Stimulated activated CD4-positive, alpha-beta T cell treated with anti-CD3 and anti-CD28 coated beads, Interleukin-1b, Interleukin-23, amount 100 ng/mL, for 48 hours (primary cell): ENCODE measurements at places on chromosomes 4 and X.

GRCh38 chr4:20151436-20151835 is 100.3 kb upstream of the SLIT2 start:
- DNase-seq: no peak

DNA sequence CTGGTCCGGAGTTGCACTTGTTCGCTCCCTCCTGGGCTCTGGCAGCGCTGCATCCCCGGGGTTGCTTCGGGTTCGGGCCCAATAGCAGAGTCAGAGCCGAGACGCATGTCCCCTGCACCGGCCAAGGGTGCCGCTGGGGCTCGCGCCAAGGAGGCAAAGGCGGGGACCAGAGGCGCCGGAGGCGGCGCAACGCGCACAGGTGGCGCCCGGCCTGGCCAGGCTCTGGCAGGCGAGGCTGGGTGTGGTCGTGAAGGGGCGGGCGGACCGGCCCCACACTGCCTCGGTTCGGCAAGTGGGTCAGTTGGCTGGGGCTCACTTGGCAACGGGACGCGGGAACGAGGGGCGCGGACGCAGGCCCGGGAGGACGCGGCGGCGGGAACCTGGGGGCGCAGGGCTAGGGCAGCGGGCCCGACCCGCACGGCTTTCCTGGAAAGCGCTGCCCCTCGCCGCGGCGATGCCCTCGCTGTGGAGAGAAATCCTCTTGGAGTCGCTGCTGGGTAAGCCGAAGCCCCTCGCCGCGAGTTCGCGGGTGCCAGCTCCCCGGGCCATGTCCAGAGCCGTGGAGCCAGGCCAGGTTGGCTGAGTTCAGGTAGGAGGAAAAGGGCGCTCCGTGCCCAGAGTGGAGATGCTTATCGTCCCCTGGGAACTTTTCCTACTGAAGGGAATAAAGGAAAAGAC is at the start of gene CWH43:
Gene CWH43 (plus strand): TSS at position 300 of the 678 bp plus-strand sequence. CDS start 155 bp downstream, at position 455.
- DNase-seq: no peak

GRCh38 chr4:187436251-187436650 is 559.3 kb upstream of the ZFP42 start:
- DNase-seq: no peak

DNA sequence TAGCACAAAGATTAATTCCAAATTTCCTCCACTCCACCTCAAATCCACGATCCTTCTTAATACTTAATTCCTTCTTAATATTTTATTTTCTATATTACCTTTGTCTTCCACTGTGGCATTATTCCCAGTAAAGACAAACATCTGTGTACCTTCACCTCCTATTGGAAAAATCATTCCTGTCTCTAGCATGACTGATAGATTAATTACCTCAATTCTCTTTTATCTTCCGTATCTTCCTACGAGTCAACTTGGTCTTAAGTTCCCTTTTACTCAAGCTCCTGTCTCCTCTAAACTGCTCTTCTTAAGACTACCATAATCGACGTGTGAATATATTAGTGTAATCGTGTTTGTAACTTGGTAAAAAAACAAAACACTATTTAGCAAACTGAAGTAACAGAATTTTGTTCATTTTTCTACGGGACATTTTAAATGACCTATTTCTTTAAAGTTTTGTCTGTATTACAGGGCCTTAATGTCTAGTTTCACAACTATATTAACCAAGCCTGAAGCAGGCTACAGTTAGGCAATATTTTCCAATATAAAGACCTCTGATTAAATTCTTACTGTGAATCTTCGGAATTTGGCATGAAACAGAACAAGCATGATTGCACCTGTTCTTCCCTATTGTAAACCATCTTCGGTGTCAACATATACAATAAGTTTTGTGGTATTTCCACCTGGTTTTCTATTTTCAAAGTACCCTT is 1.1 kb upstream of the USP38 start:
- DNase-seq: no peak

GRCh38 chrX:19839770-19840254 is 47.6 kb downstream of the SH3KBP1 start:
- DNase-seq: no peak

GRCh38 chrX:110734894-110735541 is 60.6 kb downstream of the CHRDL1 start:
- DNase-seq: no peak

- peak; percentile 65 for DNase-seq
Observed at GRCh38 chr4:5863461-5864113, 29.3 kb downstream of the CRMP1 start.

DNA sequence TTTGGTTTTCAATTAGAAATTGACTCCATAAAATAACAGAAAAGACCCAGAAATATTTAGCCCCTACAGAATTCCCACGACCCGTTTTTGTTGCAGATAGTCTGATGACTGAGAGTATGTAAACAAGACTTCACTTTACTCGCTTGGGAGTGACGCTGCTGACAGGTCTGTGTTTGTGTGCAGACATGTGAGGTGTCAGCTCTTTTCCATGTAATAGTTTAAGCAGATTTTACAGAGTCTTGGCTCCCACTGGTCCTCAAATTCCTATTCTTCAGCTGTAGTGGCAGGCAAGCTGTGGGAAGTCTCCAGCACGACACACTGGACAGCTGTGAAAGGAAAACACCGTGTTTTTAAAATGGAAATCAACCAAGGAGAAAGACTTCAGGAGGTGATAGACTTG is 455.7 kb downstream of the GABRG1 start:
- DNase-seq: no peak

DNA sequence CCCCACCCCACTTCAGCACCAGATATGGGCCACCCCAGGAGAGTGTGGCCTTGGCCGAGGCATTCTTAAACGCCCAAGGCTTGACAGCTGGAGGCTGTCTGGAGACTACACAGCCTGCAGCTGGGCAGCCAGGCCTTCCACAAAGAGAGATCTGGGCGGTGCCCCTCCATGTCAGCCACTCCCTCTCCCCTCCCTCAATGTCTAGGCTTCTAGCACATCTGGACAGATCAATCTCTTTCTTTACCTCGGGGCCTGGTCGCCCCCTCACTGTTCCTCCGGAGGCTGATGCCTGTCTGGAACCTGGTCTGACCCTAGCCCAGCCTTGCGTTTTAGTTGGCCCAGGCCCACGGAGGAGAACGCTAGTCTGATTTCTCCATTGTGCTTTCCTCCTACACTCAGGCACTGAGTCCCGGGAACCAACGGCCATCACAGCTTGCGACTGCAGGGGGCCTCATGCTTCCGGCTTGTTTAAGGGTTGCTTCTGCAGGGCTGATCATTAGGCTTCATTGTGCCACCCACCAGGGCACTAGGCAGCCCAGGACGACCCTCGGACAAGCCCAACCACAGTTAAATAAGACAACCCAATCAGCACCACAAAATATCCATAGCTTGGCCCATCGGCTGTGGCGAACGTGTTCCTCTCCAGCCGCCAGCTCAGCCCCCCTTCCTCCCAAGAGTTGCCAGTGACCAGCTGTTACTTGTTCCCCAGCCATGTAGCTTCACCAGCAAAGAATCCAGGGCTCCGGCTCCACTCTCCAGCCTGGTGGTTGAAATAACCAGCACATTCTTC is 200.6 kb downstream of the BCOR start:
- no peak for DNase-seq

DNA sequence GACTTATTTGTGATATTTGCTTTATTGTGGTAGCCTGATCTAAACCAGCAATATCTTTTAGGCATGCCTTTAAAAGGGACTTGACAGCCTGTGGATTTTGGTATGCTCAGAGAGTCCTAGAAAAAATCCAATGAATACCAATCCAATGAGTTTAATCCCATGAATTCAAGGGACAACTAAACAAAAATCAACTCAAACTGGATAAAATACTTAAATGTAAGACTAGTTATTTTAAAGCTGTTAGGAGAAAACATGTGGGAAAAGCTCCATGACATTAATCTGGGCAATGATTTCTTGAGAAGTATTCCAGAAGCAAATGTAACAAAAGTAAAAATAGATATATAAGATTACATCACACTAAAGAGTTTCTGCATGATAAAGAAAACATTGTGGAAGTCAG is 711.5 kb upstream of the PITX2 start:
- DNase-seq: no peak

- DNase-seq: no peak
Observed at GRCh38 chrX:17552044-17552650, 177.1 kb downstream of the NHS start.

DNA sequence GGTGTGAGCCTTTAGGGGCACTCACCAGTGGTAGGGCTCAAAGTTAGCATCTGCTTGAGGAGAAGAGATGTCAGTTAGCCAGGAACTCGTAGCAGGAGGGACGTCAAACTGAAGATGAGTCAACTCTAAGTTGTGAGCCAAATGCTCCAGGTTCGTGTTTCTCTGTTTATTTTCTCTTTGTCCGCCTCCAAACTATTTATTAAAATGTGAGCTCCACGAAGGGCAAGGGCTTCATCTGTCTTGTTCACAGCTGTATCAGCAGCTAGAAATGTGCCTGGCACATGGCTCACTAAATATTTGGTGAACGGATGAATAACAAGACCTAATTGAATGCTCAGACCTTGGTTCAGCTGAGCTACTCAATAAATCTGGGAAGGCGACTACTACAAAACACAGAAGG is 248.9 kb downstream of the BCOR start:
- no peak for DNase-seq

DNA sequence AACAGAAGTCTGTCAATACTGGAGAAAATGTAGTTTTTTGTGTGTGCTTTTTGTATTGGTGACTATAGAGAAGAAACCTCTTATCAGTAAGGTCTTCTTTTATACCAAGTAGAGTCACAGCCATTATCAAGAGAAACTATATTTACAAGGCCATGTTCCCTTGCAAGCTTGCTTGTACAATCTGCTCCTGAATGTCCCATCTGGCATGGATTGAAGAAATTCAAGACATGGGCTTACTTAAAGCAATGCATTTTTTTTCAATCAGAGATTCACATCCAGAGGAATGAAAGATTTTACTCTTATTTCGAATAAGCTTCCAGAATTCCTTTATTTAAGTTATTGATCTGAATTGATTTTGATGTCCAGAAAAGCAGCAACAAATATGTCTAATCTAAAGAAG is 537.3 kb upstream of the RPS6KA3 start:
- DNase-seq: no peak

DNA sequence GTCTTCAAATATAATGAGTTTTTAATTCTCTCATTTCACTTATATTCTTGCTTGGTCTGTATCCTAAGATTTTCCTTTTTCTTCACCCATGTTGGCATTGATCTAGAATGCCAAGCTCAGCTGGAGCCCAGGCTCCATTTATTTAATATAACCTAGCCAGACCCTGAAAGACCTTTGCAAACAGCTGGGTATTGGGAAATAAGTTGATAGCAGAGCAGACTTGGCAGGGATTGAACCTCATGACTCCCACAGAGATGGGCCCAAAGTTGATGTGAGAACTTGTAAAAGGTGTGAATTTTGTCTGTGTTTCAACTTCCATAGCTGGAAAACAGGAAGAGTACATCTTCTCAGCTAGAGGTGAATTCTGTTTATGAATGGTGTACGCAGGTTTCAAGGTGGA is 59.5 kb downstream of the SH2D1A start:
- no peak for DNase-seq

GRCh38 chrX:134659761-134660160 is 1.5 kb upstream of the PLAC1 start:
- no peak for DNase-seq

- no peak for DNase-seq
Observed at GRCh38 chr4:42607011-42607726, 49.7 kb downstream of the ATP8A1 start.

GRCh38 chr4:16706251-16706650 is 192.2 kb downstream of the LDB2 start:
- no peak for DNase-seq

DNA sequence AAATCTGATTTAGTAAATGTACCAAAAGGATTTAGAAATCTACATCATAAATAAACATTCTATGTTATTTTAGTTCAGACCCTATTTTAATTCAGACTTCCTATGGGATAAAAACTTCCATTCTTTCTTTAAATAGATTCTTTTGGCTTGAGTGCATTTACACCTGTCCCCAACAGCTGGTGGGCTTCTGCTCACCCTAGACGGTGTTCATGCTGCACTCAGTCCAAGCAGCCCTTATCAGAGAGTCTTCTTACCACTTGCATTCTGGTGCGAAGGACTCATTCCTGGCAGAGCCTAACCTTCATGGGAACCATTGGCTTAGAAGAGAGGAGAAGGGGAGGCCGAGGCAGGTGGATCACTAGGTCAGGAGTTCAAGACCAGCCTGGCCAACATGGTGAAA is 57.3 kb downstream of the NPNT start:
- no peak for DNase-seq

- no peak for DNase-seq
Observed at GRCh38 chrX:16212436-16212835, 45.2 kb downstream of the MAGEB17 start.

GRCh38 chr4:186839122-186840037 is 115.7 kb upstream of the FAT1 start:
- no peak for DNase-seq

DNA sequence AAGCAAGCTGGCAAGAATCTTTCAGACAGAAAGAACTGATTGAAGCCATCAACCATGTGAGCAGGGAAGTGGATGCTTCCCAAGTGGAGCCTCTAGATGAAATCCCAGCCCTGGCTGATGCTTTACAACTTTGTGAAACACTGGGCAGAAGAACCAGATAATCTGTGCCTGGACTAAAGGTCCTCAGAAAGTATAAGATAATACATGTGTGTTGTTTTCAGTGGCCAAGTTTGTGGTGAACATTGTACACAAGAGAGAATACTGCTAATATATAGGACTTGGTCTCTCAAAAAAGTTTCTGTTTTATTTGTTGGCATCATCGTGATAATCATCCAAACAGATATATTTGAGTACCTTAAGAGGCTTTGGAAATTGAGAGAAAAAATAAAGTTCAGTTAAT is 1367.8 kb upstream of the IGFBP7 start:
- no peak for DNase-seq

DNA sequence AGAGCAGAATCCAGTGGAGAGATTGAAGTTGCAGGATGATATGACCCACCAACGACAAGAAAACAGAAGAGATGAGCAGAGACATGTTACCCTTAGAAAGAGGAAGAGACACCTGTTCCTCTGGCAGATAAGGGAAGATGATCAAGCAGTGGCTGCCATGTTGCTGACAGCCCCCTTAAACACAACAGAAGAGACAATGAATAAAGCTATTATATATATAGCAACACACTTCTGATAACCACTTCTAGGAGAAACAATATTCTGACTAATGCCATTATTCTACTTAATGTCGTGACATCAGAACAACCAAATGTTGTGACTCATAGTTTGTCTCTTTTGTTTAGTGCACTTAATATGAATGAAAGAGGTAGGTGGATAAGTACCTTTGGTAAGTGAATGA is 44.9 kb downstream of the SH3RF1 start:
- DNase-seq: no peak

- DNase-seq: no peak
Observed at GRCh38 chrX:48470833-48471118, 716 bp upstream of the SLC38A5 start.

GRCh38 chr4:16581117-16581516 is 317.3 kb downstream of the LDB2 start:
- no peak for DNase-seq

GRCh38 chr4:107818301-107818910 is 6.3 kb upstream of the SGMS2 start:
- no peak for DNase-seq

DNA sequence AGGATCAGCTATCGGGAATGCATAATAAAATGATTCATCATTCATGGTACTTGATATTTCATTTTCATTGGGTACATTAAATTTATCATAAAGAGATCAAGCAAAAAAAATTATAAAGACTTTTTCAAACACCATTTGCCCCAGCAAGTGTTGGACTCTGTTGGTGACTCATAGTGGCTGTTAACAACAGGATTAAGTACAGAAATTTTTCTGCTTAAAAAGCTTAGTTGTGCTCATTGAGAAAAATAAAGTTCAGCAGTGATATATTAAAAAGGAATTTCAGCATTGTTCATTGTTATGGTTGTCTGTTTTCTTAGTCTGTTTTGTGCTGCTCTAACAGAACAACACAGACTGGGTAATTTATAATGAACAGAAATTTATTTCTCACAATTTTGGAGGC is 86.2 kb upstream of the PCDH10 start:
- no peak for DNase-seq
